Right lobe of liver (tissue), 6 donors: ENCODE measurements at places on chromosomes 12 and 14. TPM values are rescaled to one million over a fixed set of nuclear protein-coding genes. Genes with fewer than 3 reads are reported as not detected.

The DPF3 gene
- 3.5 TPM for total RNA-seq

The ATG101 gene
- 27.9 TPM for total RNA-seq

DNA sequence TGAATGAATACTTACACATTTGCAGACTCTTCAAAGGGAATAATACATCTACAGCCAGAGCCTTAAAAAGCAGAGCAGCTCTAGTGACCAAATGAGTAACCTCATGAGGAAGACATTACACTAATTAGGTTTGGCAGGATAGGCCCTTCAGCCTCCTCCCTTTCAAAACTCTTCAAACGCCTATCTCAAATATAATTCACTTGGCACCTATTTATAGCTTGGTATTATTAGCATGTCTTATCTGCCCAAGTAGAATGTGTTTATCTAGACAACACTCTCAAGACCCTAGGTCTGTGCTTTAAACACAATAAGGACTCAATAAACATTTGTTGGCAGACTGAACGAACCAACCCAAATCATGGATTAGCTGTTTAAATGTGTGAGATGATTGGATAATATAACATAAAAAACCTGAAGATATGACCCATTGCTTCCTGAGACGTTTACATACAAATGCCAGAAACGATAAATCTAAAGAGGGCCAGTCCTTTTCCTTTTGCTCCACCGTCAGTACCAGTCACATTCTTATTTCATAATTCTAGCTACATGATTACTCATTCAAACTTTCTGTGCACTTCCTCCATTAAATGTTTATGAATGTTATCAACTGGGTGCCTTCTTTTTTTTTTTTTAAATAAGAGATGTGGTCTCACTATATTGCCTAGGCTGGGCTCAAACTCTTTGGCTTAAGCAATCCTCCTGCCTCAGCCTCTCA, 123.3 kb downstream of the CEP83 start:
- no peaks in the 10 kb centered on the region for H3K4me1 ChIP-seq
- H3K27ac ChIP-seq, result no peak overlapping the region
- no peaks in the 10 kb centered on the region for H3K36me3 ChIP-seq
- H3K27me3 ChIP-seq, result no peaks in the 10 kb centered on the region
- H3K4me3 ChIP-seq, result no peak overlapping the region

- H3K4me3 ChIP-seq, result no peak overlapping the region
- no peaks in the 10 kb centered on the region for H3K36me3 ChIP-seq
- no peak overlapping the region for H3K27ac ChIP-seq
- H3K27me3 ChIP-seq, result no peaks in the 10 kb centered on the region
- H3K4me1 ChIP-seq, result no peaks in the 10 kb centered on the region
These were observed 29.0 kb downstream of the CAPRIN2 start for GRCh38 chr12:30725739-30726138.

The TMEM229B gene
- 0.88 TPM for total RNA-seq

DNA sequence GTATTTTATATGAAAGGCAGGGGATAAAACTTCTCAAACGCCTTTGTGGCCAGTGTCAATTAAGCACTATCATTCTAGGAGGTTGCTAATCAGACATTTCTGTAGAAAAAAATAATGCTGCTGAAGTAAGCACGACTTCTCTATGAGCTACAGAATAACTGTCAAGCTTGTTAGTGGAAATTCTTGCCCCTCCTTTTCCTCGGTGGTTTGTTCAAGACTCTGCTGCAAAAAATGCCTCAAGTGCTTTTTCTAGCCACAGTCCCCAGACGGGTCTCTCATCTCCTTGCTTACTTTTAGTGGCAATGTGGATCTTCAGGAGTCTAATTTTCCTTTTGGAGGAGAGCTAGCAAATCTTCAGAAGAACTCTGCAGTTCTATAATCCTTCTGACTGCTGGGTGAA, 452.0 kb downstream of the FUT8 start:
- no peaks in the 10 kb centered on the region for H3K36me3 ChIP-seq
- no peak overlapping the region for H3K27ac ChIP-seq
- H3K27me3 ChIP-seq, result no peaks in the 10 kb centered on the region
- no peak for DNase-seq

The GDF3 gene
- total RNA-seq, result not detected

DNA sequence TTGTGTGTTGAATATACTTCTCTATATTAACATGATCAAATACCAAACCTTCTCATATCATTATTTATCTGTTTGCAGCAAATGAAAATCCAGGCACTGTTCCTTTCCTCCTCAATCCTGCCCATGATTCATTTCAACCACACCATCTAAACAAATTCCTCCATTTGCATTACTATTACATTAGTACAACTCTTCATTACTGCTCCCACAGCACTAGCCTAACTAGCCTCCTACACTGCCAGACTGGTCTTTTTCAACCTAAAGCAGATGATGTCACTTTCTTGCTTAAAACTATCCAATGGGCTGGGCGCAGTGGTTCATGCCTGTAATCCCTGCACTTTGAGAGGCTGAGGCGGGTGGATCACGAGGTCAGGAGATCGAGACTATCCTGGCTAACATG, 117.3 kb upstream of the MYF6 start:
- H3K36me3 ChIP-seq, result no peaks in the 10 kb centered on the region
- H3K4me3 ChIP-seq, result no peak overlapping the region
- H3K27me3 ChIP-seq, result no peaks in the 10 kb centered on the region
- H3K27ac ChIP-seq, result no peak overlapping the region

DNA sequence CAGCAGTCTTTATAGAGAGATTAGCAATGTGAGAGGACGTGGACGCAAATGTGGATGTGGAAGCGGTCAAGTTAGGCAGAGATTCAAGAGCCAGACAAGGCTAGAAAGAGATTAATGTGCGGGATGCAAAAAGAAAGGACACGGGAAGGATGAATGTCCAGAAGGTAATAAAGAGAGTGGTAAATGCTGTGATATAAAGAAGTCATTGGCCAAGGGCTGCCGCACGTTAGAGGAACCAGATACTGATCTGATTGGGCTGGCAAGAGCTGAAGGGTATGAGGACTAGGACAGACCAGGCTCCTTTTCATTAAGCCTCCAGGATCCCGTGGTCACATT, 59.5 kb downstream of the DHRS2 start:
- no peaks in the 10 kb centered on the region for H3K4me1 ChIP-seq
- DNase-seq, result no peak
- H3K36me3 ChIP-seq, result no peaks in the 10 kb centered on the region
- no peaks in the 10 kb centered on the region for H3K27me3 ChIP-seq
- H3K27ac ChIP-seq, result no peak overlapping the region

DNA sequence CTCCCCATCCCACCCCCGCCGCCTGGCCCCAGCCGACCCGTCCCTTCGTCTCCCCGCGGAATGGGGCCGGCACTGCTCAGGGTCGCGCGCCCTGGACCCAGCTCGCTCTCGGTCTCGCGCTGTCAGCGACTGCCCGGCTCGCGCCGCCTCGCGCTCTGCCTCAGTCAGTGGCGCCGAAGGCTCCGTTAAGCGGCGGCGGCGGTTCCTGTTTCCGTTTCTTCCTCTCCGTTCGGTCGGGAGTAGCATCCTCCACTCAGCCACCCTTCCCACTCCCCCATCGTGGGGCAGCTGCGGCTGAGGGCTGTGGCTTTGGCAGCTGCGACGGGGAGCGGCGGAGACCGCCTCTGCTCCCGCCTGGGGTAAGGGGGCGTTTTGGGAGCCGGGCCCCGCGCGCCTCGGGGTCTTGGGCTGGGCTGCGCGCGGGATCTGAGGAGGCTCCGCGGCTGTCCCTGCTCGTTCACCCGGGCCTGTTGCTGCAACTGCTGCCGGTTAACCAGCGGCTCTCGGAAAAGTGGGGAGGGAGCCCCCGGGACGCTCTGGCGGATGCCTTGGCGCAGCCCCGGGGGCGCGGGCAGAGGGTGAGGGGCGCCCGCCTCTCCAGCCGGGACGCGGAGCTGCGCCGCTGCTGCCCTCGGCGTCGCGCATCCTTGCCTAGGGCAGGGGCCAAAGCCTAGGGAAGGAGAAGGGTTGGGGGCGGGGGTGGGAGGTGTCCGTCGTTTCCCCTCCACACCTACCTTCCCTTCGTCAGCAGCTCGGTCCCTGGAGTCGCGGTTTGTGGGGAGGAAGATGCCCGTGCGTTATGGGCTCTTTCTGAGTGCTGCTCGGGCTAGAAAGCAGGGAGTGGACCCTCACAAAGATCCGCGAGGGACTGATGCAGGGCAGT, 567 bp downstream of the FUT8 start:
- no peak for DNase-seq
- H3K4me1 ChIP-seq, result no peaks in the 10 kb centered on the region
- H3K27me3 ChIP-seq, result no peaks in the 10 kb centered on the region
- peak overlapping the region; percentile 79 for H3K27ac ChIP-seq

The IL31 gene
- total RNA-seq, result not detected

DNA sequence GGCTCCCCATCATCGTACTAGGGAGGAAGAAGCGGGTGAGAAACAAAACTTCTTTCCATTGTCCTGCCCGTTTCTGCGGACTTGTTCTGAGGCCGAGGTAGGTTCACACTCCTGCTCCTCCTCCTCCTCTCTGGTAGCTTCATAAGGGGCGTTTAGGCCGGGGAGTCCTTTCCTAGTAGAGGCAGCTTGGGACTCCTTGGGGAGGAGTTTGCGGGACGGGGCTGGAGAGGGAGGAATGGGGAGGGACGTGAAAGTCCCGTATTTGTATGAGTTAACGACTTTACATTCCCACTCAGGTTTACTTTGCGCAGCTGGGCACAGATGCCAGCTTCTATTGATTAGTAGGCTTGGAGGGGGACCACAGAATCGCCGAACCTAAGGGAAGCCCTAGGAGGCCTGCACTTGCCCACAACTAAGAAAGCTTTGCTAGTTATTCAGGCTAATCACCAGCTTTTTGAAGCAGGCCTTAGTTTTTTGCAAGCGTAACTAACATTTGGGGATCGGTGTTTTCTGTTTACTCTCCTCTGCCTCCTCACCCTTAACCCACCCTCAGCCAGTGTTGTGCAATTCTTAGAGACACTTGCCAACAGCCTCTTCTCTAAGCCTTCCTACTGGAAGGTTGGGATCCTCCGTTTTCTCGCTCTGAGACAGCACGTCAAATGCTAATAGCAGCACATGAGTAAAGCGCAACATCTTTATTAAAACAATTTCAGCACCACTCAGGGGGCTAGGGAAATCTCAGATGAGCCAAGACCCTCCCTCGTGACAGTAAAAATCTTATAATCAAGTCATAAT, 499 bp downstream of the RNASE4 start:
- H3K4me1 ChIP-seq, result no peaks in the 10 kb centered on the region
- no peaks in the 10 kb centered on the region for H3K36me3 ChIP-seq
- DNase-seq, result peak; percentile 85
- H3K4me3 ChIP-seq, result peak overlapping the region; percentile 71
- no peaks in the 10 kb centered on the region for H3K27me3 ChIP-seq

GRCh38 chr12:67269633-67270573, 745 bp downstream of the CAND1 start:
- no peaks in the 10 kb centered on the region for H3K36me3 ChIP-seq
- H3K27ac ChIP-seq, result peak overlapping the region; percentile 96
- no peaks in the 10 kb centered on the region for H3K27me3 ChIP-seq
- DNase-seq, result peak; percentile 57

- H3K27me3 ChIP-seq, result no peaks in the 10 kb centered on the region
- H3K36me3 ChIP-seq, result no peaks in the 10 kb centered on the region
- no peaks in the 10 kb centered on the region for H3K4me1 ChIP-seq
- DNase-seq, result no peak
These were observed 179.6 kb downstream of the TMX1 start for GRCh38 chr14:51419685-51420084.

GRCh38 chr12:17215759-17216570, 610.0 kb upstream of the LMO3 start:
- H3K27ac ChIP-seq, result no peak overlapping the region
- no peaks in the 10 kb centered on the region for H3K4me1 ChIP-seq
- DNase-seq, result no peak
- H3K4me3 ChIP-seq, result no peak overlapping the region
- no peaks in the 10 kb centered on the region for H3K27me3 ChIP-seq
- no peaks in the 10 kb centered on the region for H3K36me3 ChIP-seq

- DNase-seq, result no peak
- no peaks in the 10 kb centered on the region for H3K27me3 ChIP-seq
- H3K4me1 ChIP-seq, result peaks cover 22% of the 10 kb centered on the region
- no peak overlapping the region for H3K27ac ChIP-seq
- no peaks in the 10 kb centered on the region for H3K36me3 ChIP-seq
These were observed 424.8 kb downstream of the RAD51B start for GRCh38 chr14:68244262-68244980.

DNA sequence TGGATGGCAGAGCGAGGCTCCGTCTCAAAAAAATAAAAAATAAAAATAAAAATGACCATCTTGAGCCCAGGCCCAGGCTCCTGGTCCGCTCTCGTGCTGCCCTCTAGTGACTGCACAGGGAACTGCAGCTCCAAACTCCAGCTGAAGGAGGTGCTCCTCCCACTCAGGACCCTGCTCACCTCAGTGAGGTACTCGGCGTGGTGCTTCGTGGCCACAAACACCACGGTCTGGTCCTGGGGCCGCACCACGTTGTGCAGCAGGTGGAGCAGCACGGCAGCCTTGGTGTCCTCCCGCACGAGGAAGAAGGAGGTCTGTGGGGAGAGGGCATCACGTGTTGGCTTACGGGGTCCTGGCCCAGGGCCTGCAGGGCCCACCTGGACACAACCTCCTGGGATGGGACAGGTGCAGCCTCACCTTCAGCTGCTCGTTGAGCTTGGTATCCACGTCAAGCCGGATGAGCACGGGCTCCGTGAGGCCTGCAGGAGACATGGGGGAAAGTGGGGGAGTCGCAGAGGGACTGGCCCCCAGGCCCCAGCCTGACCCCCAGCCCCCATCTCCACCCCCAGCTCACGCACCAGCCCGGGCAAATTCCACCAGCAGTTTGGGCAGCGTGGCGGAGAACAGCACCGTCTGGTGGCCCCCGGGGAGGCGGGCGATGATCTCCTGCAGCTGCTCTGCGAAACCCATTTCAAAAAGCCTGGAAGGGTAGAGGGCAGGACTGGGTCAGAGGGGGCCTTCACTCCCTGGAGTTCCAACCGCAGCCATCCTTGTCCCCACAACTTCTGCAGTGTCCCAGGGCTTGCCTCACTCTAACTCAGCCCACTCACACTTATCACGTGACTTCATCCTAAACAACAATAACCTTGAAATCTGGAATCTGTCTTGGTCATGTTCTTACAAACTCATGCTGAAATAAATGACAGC, 10.6 kb downstream of the DDX54 start:
- H3K4me3 ChIP-seq, result no peak overlapping the region
- peak; percentile 76 for DNase-seq
- peaks cover 15% of the 10 kb centered on the region for H3K36me3 ChIP-seq
- H3K27ac ChIP-seq, result no peak overlapping the region

GRCh38 chr14:60845523-60845922, 111.0 kb downstream of the MNAT1 start:
- no peaks in the 10 kb centered on the region for H3K27me3 ChIP-seq
- H3K4me3 ChIP-seq, result no peak overlapping the region
- H3K27ac ChIP-seq, result no peak overlapping the region
- no peaks in the 10 kb centered on the region for H3K36me3 ChIP-seq

DNA sequence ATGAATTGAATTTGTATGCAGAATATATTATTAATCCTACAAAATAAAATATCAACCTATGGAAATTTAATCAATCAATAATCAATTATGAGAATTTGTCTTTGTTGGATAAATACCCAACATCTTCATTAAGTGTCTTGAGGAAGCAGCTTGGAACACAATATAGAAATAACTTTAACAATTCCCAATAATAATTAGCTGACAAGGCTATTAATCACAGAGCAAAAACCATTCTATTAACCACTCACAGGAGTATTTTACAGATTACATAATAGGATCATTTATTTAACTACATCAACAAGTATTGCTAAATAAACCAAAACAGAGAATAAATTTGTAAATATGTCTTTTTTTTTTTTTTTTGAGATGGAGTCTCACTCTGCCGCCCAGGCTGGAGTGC, 190.3 kb downstream of the CEP128 start:
- H3K4me3 ChIP-seq, result no peak overlapping the region
- no peak overlapping the region for H3K27ac ChIP-seq
- no peaks in the 10 kb centered on the region for H3K4me1 ChIP-seq
- H3K36me3 ChIP-seq, result no peaks in the 10 kb centered on the region
- no peaks in the 10 kb centered on the region for H3K27me3 ChIP-seq

- no peak overlapping the region for H3K27ac ChIP-seq
- H3K36me3 ChIP-seq, result no peaks in the 10 kb centered on the region
- no peaks in the 10 kb centered on the region for H3K4me1 ChIP-seq
- H3K4me3 ChIP-seq, result no peak overlapping the region
- no peaks in the 10 kb centered on the region for H3K27me3 ChIP-seq
These were observed 48.2 kb downstream of the CRACR2A start for GRCh38 chr12:3704512-3705353.

The ZCRB1 gene
- 22.9 TPM for total RNA-seq
